ENCODE measurements at places on chromosomes 3 and 15. TPM values are rescaled to one million over a fixed set of nuclear protein-coding genes. Genes with fewer than 3 reads are reported as not detected.

The CADPS gene
- polyA plus RNA-seq = not detected

The ZNF385D gene
- polyA plus RNA-seq = 2.2 TPM

The CHST2 gene
- polyA plus RNA-seq = 0.38 TPM

The LARP6 gene
- polyA plus RNA-seq = 108 TPM

The STAB1 gene
- polyA plus RNA-seq = 0.01 TPM

The HTR3E gene
- polyA plus RNA-seq = not detected

The SLC9C1 gene
- not detected for polyA plus RNA-seq

The OSTN gene
- not detected for polyA plus RNA-seq

The EIF4E3 gene
- polyA plus RNA-seq = 2.8 TPM

The SCN11A gene
- polyA plus RNA-seq = 0.02 TPM

The EFCAB12 gene
- 0.05 TPM for polyA plus RNA-seq

The FBXL22 gene
- polyA plus RNA-seq = 3.8 TPM

The SLC24A5 gene
- not detected for polyA plus RNA-seq

The SLC38A3 gene
- polyA plus RNA-seq = 0.17 TPM

The DAZL gene
- not detected for polyA plus RNA-seq

The PIERCE2 gene
- 1.4 TPM for polyA plus RNA-seq

The FANCI gene
- polyA plus RNA-seq = 11.5 TPM

The GDPGP1 gene
- 2.4 TPM for polyA plus RNA-seq

The TIMP4 gene
- polyA plus RNA-seq = 1.8 TPM

The GBE1 gene
- 62.8 TPM for polyA plus RNA-seq

The LIPH gene
- polyA plus RNA-seq = 0.17 TPM

The ANKUB1 gene
- not detected for polyA plus RNA-seq

The SERINC4 gene
- not detected for polyA plus RNA-seq

The ALDH1L1 gene
- polyA plus RNA-seq = 0.16 TPM

The OR5H1 gene
- not detected for polyA plus RNA-seq

The CPN2 gene
- polyA plus RNA-seq = not detected

The ITGA11 gene
- polyA plus RNA-seq = 47.2 TPM

The NANOGP8 gene
- not detected for polyA plus RNA-seq

The PP2D1 gene
- polyA plus RNA-seq = not detected

The ITPKA gene
- polyA plus RNA-seq = 0.59 TPM

The CCDC80 gene
- polyA plus RNA-seq = 199 TPM

The NTRK3 gene
- 0.10 TPM for polyA plus RNA-seq

The TMEM45A gene
- 35.1 TPM for polyA plus RNA-seq

The THPO gene
- polyA plus RNA-seq = 0.36 TPM

The GXYLT2 gene
- polyA plus RNA-seq = 6.3 TPM

The GTF2E1 gene
- 11.0 TPM for polyA plus RNA-seq

The GOLGA8G gene
- not detected for polyA plus RNA-seq

The MAPKBP1 gene
- 4.8 TPM for polyA plus RNA-seq

The ZNF80 gene
- not detected for polyA plus RNA-seq

The FNDC3B gene
- polyA plus RNA-seq = 28.6 TPM

The ADAMTS17 gene
- not detected for polyA plus RNA-seq

The PLSCR2 gene
- polyA plus RNA-seq = not detected

The DPPA4 gene
- not detected for polyA plus RNA-seq

The RETNLB gene
- polyA plus RNA-seq = not detected

The RASGRP1 gene
- 4.2 TPM for polyA plus RNA-seq

The ALG1L2 gene
- polyA plus RNA-seq = not detected

The PLSCR4 gene
- 28.4 TPM for polyA plus RNA-seq

The PTPRG gene
- polyA plus RNA-seq = 21.5 TPM
